Central memory CD4-positive, alpha-beta T cell (primary cell): ENCODE measurements at places on chromosomes 5 and 9.

DNA sequence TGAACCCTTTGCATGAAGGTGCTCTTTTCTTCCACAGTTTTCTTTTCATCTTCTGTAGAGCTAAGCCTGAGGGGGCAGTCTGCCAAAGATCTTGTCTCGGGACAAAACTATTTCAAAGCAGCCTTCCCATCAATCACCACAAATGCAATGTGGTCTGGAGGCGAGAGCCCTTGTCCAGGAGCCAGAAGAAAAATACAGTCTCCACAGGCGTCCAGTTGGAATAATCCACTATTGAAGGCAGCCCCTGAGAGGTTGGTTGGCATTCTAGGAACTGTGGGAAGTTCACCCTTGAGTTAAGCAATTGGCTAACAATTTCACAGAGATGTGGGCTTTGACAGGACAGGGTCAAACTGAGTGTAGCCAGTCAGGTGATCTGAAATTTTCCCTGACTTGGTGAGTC lies 72.0 kb downstream of the SEMA6A start:
- DNase-seq, result no peak

- DNase-seq, result no peak
Measured at GRCh38 chr9:15469406-15469805, 41.4 kb downstream of the PSIP1 start.

DNA sequence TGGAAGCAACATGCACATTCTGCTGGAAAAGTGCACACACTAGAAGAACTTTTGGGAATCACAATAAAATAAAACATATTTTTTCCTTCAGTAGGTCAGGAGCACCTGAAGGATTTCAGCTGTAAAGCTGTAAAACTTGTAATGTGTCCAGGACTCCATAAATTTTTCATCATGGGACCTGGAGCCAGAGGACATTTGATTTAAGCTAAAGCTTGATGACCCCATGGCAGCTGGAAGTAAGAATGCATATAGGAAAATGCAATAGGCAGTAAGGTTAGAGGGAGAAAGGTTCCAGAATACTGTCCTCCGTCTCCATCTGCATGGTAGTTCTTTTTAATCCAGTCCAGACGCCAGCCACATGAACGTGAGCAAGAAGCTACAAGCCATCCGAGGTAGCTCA lies 166.0 kb downstream of the ADAMTSL1 start:
- no peak for DNase-seq

DNA sequence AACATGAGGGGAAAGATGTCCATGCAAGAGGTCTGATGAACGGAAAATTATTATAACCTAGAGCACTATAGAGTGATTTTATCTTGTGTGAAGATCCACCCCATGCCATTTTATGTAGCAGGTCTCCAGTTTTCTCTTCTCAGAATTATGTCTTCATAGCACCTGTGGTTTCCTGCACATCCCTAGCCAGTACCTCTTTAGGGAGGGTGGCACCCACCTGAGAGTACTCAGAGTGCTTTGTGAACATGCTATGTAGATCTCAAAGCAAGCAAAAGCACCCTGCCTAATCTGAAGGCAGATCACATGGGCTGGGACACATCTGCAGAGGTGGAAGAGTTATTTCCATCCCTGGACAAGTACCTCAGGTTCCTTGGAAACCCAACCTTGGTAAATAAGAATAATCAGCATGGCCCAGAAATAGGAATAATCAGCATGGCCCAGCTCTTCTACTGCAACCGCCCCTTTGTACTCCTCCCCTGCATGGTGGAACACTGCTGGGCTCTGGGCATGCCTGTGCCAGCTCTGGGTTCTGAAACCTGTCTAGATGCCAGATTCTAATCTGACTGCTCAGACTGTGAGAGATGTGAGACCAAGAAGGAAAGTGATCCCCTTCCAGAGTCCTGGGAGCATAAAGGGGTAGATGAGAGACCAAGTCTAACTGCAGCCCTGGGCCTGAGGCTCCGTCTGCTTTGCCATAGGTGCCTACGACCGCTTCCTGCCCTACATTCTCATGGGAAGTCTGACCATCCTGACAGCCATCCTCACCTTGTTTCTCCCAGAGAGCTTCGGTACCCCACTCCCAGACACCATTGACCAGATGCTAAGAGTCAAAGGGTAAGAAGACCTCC lies 23.7 kb downstream of the SLC22A5 start:
- no peak for DNase-seq

GRCh38 chr9:111008158-111009075 lies 29.9 kb downstream of the LPAR1 start:
- no peak for DNase-seq

DNA sequence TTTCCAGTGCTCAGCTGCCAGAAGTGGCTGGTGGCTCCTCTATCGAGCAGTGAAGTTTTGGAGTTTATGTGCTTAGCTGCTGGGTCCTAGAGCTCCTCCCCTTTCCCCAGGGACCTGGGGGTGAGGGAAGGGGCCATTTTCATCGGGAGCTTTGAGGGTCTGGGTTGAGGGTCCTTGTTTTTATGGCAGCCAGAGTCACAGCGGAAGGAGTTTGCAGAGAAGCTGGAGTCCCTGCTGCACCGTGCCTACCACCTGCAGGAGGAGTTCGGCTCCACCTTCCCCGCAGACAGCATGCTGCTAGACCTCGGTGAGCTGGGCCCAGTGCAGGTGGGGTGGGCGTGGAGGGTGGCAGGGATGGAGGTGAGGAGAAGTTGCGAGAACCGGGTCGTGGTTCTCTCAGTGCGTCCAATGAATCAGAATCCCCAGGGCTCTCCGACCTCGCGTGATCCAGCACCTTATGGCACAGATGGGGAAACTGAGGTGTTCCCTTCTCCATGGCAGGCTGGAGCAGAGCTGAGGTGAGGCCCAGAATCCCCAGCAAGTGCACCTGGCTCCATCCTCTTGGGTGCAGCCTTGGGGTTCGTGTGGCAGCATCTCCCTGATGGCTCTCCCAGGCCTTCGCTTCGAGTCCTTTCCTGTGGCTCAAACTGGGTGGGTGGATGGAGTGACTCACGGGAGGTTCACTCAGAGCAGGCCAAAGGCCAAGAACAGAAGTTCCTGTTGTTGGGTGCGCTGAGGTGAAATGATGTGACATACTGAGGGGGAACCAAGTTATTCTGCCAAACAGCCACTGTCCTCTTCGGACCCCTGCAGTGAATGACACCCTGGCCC lies 21.7 kb upstream of the DOLPP1 start:
- DNase-seq, result no peak

DNA sequence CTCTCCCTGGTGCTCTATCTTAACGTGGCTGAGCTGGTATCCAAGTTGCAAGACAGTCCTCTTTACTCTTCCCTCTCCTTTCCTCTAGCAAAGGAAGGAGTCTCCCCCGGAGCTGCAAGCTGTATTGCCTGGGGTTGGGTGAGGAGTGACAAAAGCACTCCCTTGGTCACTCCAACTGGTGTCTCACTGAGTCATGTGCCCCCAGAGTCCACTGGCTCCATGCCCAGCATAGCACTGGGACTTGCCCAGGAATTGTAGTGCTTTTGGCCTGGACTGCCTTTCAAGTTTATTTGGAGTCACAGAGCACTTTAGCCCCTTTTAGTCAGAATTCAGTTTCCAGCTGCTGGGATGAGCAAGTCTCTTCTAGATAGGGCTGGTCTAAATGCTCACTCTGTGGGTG lies 82.6 kb upstream of the FST start:
- DNase-seq, result no peak

- DNase-seq, result no peak
Measured at GRCh38 chr9:6440405-6440804, 27.4 kb downstream of the UHRF2 start.

- DNase-seq, result no peak
Measured at GRCh38 chr9:87167582-87167981, 220.3 kb upstream of the GAS1 start.
